ENCODE measurements at places on chromosomes 6 and 20.

- no peak for DNase-seq
Observed at GRCh38 chr6:89567630-89568390, 70.7 kb downstream of the LYRM2 start.

DNA sequence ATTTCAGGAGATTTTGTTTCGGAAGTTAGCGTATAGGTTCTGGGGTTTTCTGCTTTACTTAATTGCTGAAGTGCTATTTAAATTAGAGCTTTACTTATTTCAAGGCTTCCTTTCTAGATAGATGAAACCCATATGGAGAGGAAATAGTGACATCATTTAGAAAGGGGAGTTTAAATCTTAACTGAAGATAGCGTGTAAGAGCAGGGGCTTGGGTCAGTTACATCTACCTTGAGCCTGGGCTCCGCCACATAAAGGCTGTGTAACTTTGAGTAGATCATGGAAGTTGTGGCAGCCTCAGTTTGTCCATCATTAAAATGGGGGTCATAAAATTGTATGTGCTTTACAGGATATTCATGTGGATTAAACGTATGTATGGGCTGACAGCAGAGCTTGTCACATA lies 4.7 kb downstream of the CDS2 start:
- no peak for DNase-seq

- DNase-seq, result no peak
Observed at GRCh38 chr6:87220997-87221396, 65.6 kb downstream of the ZNF292 start.

GRCh38 chr6:139407718-139408222 lies 33.3 kb upstream of the CITED2 start:
- no peak for DNase-seq

- DNase-seq, result no peak
Observed at GRCh38 chr6:125974214-125974866, 12.0 kb upstream of the TRMT11 start.

- DNase-seq, result no peak
Observed at GRCh38 chr20:53642196-53643030, 48.8 kb upstream of the ZNF217 start.

GRCh38 chr6:116682334-116682712 lies 1.3 kb downstream of the KPNA5 start:
- DNase-seq, result no peak

DNA sequence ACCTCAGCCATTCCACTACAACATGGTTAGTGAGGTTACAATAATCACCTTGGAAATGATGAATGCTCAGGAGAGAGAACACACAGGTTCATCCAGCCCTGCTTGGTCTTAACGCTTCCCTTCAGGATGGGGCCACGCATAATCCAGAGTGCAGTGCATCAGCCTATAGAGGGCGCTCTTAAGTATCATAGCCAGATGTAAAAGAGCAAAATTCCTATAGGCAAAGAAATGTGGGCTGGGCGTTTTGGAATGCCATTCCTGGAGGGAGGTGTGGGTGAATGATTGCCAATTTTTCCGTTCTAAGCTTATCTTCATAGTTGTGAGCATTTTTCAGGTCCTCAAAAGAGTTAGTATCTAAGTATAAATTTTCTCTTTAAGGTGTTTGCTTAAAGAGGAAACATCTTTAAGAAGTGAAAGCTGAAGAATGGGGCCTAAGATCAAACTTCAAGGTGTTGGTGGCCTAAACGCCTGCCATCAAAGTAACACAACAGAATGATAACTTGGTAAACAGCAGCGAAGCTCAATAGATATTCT lies 1.8 kb downstream of the RIPOR2 start:
- DNase-seq, result no peak

GRCh38 chr6:39593646-39594045 lies 131.6 kb downstream of the KIF6 start:
- no peak for DNase-seq

- DNase-seq, result no peak
Observed at GRCh38 chr6:18330548-18331081, 56.5 kb upstream of the RNF144B start.

DNA sequence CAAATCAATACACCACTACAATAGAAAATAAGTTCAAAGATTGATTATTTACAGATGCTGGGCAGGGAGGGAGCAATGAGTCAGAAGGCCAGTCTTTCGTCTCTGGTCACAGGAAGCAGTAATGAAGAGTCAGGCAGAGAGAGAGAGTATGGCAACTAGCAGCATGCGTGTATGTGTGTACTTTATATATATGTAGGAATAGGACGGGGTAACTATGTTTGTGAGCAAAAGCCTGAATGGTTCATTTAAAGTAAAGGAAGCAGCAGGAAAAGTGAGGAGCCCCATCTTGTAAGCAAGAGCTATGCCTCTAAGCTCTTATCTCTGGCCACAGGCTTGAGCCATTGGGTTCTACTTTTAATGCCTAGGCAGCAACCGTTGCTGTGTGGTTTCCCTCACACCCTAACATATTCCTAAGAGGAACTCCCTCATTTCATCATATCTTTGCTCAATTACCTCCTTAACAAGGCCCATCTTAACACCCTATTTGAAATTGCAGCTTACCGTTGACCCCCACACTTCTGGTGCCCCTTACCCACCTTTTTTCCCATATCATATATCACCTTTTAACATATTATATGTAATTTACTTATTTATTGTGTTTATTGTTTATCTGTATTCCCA lies 66.6 kb downstream of the AFG1L start:
- DNase-seq, result no peak

GRCh38 chr20:11080781-11081377 lies 407.1 kb upstream of the JAG1 start:
- no peak for DNase-seq

DNA sequence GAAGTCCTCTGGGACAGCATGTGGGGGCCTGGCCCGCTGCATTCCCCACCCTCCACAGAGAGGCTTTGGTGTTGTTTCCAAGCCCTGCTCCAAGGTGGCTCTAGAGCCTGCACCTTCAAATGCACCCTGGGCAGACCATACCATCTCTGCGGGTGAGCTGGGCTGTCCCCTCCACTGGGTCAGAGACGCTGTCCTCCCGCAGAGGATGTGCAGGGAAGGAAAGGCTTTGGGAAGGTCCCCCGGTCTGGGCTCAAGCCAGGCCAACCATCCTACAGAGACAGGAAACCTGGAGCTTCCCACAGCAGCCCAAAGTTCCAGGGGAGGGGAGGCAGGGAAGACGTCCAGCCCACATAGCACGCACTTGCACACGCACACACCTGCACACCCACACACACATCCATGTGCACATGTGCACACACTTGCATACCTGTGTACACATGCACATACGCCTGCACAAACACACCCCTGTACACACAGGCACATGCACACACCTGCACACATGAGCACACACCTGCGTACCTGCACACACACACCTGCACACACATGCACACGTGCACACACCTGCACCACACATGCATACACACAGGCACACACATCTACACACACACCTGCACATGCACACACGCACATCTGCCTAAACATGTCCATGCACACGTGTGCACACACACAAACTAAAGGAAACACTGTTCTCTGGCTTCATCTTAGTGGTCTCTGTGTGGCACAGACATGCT lies 155.4 kb downstream of the ERMARD start:
- no peak for DNase-seq

DNA sequence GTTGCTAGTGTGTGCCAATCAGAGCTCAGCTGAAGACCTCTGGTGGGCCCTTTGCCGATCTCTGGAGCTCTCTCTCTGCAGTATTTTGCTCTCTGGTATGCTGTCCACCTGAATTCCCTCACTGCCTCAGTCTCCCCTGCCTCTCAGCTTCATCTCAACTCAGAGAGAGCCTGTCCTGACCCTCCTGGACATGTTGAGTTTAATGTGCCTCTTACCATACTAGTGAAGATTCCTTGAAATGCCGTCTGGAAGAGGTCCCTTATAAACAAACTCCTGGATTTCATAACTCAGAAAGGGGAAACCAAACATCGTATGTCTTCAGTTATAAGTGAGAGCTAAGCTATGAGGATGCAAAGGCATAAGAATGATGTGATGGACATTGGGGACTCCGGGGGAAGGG lies 231.1 kb upstream of the ZNF217 start:
- no peak for DNase-seq

- no peak for DNase-seq
Observed at GRCh38 chr6:33547499-33547898, 32.6 kb downstream of the BAK1 start.

GRCh38 chr6:45898941-45899682 lies 116.5 kb downstream of the CLIC5 start:
- DNase-seq, result no peak
